ENCODE measurements at places on chromosomes 5 and 9. TPM values are rescaled to one million over a fixed set of nuclear protein-coding genes. Genes with fewer than 3 reads are reported as not detected.

The NOXA1 gene
- total RNA-seq = 1.7 TPM

The FGF10 gene
- not detected for total RNA-seq

The SH3RF2 gene
- total RNA-seq = 0.63 TPM

The VLDLR gene
- total RNA-seq = 14.5 TPM

The OLFM1 gene
- not detected for total RNA-seq

The PCDHA10 gene
- not detected for total RNA-seq

The ARSK gene
- total RNA-seq = 5.3 TPM

The ANKRD34B gene
- total RNA-seq = not detected

The WDR31 gene
- total RNA-seq = 2.1 TPM

The SPINK9 gene
- not detected for total RNA-seq

The CCDC171 gene
- 2.9 TPM for total RNA-seq

All from activated CD4-positive, alpha-beta T cell treated with anti-CD3 and anti-CD28 coated beads for 36 hours (primary cell).